ENCODE measurements at places on chromosomes 2 and 18.
A peak's percentile ranks its signal among the peaks of the same experiment; 100 is the strongest.

GRCh38 chr2:47479863-47480262 lies 76.9 kb downstream of the MSH2 start:
- no peak for DNase-seq

- DNase-seq, result no peak
Observed at GRCh38 chr2:39567507-39567906, 98.2 kb upstream of the TMEM178A start.

DNA sequence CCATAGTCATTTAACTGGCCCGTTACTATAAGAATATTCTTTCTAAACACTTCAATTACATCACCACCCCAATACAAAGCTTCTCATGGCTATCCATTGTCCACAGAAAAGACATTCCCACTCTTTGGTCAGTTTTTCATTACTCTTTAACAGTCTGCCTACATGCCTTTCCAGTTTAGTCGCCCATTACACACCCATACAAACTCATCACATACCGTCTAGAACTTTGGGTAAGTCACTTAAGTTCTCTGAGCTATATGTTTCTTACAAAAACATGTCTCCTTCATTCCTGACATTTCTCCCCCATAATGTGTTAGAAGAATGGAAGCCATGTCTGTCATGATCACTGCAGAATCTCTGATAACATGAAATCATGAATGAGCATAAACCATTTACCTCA lies 108.2 kb upstream of the STK17B start:
- DNase-seq, result no peak

DNA sequence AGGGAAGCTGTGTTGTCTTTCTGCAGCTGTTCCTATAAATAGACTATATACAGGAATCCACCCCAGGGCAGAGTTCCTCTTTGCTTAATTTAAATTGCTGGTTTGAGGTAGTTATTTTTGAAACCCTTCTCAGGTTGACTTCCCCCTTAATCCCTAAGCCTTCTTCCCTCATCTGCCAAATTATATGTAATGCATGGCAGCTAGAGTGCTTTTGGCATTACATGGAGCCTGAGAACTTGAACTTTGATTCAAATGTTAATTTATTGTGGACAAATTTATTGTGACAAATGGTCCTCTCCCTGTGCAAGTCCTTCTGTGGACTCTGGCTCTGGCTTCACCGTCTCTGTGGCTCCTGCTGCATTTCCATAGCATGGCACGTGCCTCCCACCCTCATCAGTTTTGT lies 29.2 kb downstream of the MYO1B start:
- DNase-seq, result no peak

- no peak for DNase-seq
Observed at GRCh38 chr2:29235411-29235810, 120.2 kb downstream of the CLIP4 start.

DNA sequence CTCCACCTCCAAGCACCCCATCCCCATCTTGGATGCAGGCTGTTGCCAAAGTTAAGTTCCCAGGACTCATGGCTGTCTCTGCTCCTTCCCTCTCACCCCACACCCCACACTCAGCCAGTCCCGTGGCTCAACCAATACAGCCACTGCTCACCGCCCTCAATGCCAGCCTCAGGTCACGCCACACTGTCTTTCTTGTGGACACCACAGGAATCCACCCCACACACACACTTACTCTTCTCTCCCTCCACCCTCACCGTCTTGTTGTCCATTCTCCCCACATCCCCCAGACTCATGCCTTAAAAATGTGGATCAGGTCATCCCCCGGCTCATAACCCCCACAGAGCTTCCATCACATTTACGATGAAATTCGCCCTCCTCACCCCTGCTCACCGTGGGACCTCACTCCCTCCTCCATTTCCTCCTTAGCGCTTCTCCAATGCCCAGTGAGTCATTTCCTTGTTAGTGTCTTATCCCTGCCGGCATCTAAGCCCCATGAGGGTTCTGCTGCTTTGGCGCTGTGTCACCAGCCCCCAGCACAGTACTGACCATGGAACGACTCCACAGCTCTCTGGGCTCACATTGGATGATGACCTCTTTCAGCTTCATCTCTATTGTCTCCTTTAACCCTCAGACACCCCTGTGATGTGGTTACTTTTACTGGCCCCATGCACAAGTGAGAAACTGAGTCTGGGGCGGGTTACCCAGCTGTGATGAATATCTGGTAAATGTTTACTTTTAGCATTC lies 13.8 kb downstream of the MLPH start:
- peak; percentile 57 for DNase-seq

GRCh38 chr18:5900262-5900661 lies 4.9 kb upstream of the TMEM200C start:
- no peak for DNase-seq

- no peak for DNase-seq
Observed at GRCh38 chr2:63914311-63914710, 72.6 kb downstream of the UGP2 start.

GRCh38 chr2:187470698-187471097 lies 22.6 kb upstream of the CALCRL start:
- DNase-seq, result no peak

DNA sequence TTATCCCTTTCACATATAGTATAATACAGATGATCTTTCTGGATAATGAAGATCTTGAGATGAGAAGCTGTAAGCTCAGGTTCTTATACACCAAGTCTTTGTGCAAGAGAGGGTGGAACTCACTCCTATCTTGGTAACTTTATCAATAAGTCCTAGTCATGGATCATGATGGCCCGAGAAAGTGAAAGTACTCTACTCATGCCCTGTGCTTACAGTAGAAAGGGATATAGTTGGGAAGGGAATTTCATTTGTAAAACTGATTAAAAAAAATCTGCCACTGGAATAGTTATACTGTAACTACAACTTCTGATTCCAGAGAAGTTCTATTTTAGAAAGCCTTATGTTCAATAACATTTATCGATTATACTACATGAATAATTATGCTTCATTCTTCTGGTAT lies 51.8 kb downstream of the MYO3B start:
- DNase-seq, result no peak

- no peak for DNase-seq
Observed at GRCh38 chr2:218849721-218850120, 9.9 kb upstream of the WNT6 start.

- DNase-seq, result no peak
Observed at GRCh38 chr2:179571721-179572120, 289.7 kb downstream of the ZNF385B start.

- no peak for DNase-seq
Observed at GRCh38 chr18:23835506-23835905, 146.3 kb downstream of the LAMA3 start.

GRCh38 chr18:11071300-11071699 lies 78.1 kb downstream of the PIEZO2 start:
- DNase-seq, result no peak

- DNase-seq, result no peak
Observed at GRCh38 chr2:25853038-25853638, 25.1 kb downstream of the ASXL2 start.

- peak; percentile 99 for DNase-seq
Observed at GRCh38 chr2:70248181-70248847, at the start of gene TIA1. Gene TIA1 (minus strand): TSS chr2:70248628. CDS start chr2:70248430, 198 bp downstream.

DNA sequence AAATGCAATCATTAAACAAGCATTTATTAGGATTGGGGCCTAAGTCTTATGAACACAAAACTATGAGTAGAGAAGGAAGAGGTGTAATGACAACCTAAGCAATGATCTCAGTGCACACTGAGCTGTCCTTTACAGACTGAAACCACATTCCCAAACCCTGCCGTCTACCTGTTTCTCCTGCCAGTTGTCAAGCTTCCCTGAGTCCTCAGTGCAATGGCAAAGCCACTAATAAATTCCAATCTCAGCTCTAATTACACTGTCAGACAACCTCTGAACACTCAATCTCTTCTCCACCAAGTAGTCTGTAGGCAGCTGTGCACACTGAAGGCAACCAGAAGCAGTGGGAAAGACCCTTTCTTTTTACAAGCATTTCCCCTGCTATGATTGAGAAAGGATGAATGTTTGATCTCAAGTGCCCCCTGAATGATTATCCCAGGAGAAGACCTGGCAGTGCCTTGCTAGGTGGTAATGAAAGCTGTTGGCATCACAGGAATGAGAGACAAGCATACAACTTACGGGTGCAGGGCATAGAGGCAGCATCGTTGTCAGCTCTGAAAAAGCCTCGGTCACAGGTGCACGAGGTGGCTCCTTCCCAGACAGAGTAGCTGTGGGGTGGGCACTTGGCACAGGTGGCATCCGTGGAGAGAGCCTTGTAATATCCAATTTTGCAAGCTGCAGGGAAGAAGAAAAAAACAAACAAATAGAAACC lies 71.4 kb downstream of the EPHA4 start:
- DNase-seq, result no peak

DNA sequence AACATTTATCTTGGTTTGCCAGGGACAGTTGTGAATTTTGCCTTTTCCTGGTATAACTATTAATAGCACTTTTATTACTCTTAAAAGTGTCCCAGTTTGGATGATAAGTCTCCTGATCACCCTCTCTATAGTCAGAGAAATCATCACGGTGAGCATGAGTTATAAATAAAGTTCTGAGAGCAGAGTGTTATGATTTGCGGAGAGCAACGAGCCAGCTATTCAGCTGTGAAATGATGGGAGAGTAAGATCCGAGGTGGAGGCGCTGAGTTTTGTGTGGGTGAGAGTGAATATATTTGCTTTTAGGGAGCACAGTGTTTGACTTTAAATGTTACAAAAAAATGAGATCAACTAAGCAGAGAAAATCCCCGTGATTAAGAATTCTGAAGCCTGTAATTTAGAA lies 179.6 kb downstream of the DSC3 start:
- DNase-seq, result no peak

DNA sequence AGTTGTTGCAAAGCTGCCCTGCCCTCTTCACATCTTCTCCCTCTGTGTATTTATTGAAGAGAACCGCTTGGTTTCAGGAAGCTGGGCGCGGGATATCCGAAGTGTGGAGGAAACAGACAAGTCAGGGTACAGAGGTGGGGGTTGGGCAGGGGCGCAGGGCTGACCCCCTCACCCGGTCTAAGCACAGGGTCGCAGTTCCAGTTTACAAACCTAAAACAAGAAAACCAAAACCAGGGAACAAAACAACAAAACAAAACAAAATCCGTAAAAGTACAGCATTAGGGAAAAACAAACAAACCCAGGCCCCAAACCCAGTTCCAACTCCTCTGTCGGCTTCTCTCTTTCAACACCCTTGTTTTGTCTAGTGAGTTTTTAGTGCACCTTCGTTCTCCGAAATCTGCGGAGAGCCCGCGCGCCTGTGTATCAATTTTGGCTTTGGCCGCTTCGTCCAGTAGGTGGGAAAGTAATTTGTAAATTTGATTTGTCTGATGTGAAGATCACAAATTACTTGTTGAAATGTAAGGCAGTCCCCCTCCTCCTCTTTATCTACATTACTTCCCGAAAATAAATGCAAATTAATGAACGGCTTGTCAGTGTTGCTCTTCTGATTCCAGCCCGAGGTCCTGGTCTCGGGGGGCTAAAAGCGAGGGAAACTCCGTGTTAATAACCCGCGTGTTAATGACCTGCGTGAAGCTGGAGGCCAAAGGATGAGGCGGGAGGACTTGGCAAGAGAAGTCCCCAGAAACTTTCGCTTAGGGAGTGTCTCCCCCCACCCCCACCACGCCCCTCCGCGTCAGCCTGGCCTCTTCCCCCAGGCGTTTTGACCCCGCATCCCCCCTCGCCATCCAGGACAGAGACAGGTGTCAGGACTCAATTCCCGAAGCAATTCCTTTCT lies 6.9 kb downstream of the OTX1 start:
- peak; percentile 21 for DNase-seq

GRCh38 chr2:181526014-181526413 lies 68.8 kb downstream of the ITGA4 start:
- no peak for DNase-seq

DNA sequence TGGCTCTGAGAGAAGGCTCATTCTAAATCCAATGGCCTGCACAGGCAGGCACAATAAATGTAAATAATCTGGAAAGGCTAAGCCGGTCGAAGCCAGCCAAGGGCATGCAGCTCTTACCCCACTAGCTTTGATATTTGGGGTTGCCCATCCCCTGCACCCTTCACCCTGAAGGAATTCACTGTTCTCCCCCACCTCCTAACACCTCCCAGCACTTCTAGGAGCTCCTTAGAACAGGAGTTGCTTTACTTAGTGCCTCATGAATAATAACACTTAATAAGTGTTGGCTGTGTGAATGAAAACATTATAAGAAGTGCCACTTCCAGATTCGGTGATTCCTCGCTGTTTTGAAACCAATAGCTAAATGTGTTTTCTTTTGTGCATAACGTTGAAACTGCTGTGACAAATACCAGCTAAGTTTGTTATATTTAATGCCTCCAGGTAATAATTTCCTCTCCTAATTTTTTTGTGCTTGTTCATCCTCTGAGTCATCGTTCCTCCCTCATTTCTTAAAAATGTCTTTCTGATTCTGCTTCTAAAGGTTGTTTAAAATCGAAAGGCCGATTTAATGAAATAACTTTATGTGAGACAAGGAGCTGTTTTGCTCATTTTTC lies 458.8 kb downstream of the METTL4 start:
- DNase-seq, result no peak

DNA sequence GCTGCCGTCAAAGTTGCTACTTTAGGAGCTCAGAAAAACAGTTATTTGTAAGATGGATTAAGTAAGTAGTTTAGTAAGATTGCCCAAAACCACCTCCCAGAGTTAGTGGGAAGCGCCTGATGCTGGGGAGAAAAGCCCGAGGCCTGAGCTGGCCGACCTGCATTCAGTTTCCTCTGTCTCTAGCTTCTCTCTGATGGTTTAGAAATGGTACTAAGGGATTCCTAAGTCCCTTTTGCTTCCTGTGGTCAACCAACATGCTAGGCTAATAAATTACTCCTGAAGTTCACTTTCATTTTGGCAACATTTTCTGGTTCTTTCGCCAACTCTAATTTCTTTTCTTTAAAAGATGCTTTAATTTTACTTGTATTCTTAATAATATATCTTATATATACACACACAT lies 60.1 kb downstream of the ASAP2 start:
- no peak for DNase-seq

GRCh38 chr2:224022486-224022885 lies 16.6 kb downstream of the SERPINE2 start:
- DNase-seq, result no peak

- DNase-seq, result no peak
Observed at GRCh38 chr2:143264851-143265250, 135.6 kb downstream of the ARHGAP15 start.
